ENCODE measurements at places on chromosomes 11 and 22.

DNA sequence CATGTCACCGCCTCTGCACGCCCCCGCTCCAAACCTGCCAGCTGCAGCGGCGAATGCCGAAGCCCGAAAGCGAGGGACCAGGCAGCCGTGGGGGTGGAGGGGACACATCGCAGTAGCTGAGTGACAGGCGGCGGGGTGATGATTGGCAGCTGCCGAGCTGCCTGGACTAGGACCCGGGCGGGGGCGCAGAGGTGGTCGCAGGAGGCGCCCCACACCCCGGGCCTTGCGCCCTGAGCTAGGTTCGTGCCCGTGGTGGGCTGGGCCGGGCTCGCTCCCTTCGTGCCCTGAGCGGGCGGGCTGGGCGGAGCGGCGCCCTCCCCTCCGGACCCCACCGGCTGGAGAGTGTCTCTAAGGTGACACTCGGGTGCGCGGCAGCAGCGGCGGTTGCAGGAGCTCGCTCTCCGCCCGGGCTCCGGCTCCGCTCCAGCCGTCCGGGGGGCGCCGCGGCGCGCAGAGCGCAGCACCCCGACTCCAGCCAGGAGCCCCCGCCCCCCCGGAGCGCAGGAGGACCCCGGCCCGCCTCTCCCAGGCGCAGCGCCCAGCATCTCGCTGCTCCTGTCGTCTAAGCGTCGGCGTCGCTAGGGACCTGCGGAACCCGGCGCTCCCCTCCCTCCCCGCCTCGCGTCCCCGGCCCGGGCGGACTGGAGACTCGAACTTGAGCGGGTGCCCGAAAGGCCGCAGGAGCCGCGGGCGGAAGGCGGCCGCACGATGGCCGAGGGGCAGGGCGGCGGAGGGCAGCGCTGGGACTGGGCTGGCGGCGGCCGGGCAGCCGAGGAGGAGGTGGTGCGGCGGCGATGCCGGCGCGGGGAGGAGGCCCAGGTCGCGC lies 14.5 kb upstream of the DGKZ start:
- DNase-seq: no peak

- no peak for DNase-seq
Observed at GRCh38 chr11:80899381-80899780, 1458.6 kb upstream of the TENM4 start.

- peak; percentile 70 for DNase-seq
Observed at GRCh38 chr11:111565114-111565720, 24.7 kb downstream of the LAYN start.

DNA sequence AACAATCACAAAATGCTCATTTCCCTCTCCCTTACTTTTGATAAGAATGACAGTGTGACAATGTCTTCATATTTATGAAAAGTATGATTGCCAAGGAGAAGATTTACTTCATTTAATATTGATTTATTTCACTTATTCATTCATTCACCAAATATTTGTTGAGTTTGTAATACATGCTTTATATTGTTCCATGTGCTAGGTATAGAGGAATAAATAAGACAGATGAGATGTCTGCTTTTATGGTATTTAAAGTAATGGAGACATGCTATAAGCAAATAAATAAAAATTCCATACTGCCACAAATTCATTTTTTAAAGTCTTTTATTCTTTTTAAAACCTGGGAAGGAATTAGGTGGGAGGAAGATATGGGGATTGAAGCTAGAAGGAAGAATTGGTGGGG lies 289.4 kb downstream of the GUCY1A2 start:
- no peak for DNase-seq

DNA sequence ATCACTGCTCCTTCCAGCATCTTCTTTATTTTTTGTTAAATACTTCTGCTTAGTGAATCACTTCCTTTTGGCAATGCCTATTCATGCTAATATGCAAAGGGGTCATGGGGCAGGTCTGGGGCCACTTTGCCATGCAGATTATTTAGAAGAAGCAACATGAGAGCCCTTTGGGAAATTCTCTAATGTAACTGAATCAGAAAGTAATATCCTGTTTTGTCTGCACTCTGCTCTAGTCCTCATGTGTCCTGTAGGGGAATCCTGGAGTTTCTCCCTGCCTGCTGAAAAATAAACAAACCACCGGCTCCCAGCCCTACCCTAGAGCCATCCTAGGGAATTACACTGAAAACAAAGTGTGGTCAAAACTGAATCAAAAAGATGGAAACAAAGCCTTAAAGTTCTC lies 176.5 kb upstream of the POU2AF2 start:
- DNase-seq: no peak

- no peak for DNase-seq
Observed at GRCh38 chr22:38554281-38554680, 15.7 kb downstream of the DMC1 start.

DNA sequence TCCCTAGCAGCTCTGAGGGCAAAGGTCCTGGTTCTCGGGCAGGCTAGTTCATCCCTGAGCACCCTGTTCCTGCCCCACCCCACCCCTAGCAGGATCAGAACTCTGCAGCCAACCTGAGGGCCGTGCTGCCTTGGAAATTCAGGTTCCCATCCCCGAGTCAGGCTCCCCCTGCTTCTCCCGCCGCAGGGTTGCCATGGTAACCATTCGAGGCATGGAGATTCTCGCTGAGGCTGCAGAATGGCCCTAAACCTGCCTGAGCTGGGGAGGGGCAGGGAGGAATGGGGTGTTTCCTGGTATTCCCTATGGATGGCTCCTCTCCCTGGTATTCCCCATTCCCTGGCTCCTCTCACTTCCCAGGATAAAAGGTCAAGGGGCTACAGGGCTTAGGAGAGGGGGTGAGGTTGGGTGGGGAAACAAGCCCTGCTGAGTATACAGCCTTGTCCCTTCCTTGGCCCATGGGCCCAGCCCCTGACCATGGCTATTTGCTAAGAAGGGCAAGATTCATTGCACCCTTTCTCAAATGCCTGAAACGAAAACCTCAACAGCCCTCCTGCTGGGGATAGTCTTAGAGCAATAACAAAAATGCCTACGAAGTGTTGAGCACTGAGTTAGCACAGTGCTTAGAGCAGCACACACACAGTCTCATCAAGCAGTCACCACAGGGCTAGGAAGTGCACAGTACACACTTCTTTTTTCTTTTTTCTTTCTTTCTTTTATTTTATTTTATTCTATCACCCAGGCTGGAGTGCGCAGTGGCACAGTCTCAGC lies 58.7 kb downstream of the CHST1 start:
- DNase-seq: no peak

Measured in CD4-positive, alpha-beta T cell treated with Interleukin-10 for 1 hour (primary cell).